ENCODE measurements at places on chromosomes 5 and 9.

- DNase-seq = no peak
Measured at GRCh38 chr9:121837113-121837961, 185.9 kb downstream of the DAB2IP start.

DNA sequence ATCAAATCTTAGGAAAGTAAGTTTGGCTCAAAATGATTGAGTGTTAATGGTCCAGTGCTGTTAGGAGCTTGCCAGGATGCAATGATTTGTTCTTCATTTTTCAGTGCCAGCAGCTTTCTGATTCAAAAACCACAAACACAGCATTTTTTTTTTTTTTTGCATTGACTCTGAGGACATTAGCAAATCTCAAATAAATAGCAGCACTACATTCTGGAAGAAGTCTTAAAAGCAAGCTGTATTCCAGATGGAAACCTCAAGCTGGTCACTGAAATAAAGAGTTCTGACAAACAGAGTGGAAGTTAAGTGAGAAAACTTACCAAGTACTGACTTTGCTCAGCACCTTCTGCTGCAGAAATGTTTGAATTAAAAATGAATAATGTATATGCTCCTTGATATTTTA, 1653.1 kb upstream of the CDH9 start:
- DNase-seq = no peak

- peak; percentile 8 for DNase-seq
Measured at GRCh38 chr5:50593681-50594080, 72.8 kb upstream of the PARP8 start.

DNA sequence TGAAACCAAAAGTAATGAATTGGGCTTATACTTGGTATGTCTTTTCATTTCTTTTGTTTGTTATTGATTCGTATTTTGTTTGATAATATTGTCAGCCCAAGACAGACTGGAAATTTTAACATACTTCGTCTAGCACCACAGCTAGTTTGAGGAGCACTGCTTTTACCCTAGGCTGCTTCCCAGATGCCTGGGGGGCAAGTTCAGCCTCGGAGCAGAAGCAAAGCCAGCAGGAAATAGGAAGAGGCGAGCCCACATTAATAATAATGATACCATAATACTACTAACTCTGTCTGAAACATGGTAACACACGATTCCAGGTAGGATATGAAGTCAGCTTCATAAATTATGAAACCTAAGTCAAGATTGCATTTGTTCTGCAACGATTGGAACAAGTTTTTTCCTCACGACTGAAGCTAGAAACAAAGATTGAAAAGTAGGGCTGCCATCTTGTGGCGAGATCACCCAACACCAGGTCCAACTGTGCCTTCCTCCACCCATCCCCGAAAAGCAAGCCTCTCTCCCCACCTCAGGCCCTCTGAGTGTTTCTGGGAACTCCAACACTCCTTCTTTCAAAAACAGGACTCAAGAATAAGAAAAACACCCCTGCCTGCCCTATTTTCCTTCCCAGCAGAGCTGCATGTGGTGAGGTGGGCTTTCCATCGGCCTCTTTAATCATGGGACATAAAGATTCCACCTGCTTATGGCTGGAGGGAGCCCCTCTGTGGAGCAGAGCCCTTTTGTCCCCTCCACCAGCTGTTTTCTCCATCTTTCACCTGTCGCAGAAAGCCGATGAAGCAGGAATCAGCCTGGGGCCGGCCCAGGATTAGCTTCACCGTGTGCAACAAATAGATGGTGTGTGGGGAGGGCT, 236.4 kb downstream of the CAAP1 start:
- no peak for DNase-seq

DNA sequence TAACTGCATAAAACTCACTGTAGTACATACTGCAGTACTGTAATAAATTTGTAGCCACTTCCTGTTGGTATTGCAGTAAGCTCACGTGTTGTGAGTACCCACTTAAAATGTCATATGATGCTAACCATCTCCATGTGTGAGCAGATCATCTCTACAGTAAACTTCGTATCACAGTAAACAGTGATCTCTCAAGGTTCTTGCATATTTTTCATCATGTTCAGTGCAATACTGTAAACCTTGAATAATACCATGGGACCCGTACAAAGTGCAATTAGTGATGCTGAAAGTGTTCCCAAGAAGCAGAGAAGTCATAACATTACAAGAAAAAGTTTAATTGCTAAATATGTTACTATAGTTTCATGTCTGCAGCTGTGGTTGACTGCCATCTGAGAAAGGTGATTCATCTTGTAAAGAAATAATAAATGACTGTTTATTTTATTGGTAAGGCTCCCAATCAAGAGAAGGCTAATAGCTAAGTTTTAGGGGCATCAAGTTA, 253.8 kb upstream of the POU5F2 start:
- no peak for DNase-seq

- no peak for DNase-seq
Measured at GRCh38 chr5:57325678-57326397, 152.0 kb downstream of the GPBP1 start.

DNA sequence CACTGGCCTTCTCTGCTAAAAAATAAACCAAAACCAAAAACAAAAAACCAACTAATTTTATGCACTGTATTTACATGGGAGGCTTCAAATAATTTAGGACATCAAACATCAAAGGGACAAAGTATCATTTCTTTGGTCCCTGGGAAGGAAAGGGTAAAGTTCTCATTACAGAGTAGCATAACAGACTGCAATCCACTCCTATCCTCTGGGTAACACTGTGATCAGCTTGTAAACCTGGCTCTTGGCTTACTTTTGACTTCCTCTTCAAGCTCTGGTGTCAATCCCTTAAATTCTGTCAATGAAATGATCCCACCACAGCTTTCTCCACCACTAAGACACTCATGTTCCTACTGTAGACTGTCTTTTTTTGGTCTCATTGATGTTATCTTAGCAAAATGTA, 69.8 kb upstream of the VCAN start:
- no peak for DNase-seq

DNA sequence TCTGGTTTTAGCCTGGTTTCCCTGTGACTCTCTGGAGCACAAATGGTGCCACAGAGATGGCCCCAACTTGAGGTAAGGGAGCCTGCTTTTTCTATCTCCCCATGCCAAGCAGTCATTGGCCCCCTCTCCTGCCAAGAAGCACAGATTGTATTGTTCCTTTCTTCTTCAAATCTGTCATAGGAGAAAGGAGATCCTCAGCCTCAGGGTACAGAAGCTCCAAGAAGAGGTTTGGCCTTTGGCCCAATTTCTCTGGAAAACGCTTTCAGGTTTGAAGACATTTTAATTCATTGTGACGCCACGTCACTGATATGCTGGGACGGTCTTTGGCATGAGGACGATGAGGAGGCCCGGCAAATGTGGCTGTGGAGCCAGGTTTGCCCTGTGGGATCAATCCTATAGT, 29.2 kb upstream of the PANK3 start:
- no peak for DNase-seq

- DNase-seq = no peak
Measured at GRCh38 chr5:169347786-169348185, 46.8 kb upstream of the SLIT3 start.

- DNase-seq = no peak
Measured at GRCh38 chr9:1319436-1319835, 269.3 kb downstream of the DMRT2 start.

- no peak for DNase-seq
Measured at GRCh38 chr9:127942216-127943010, 4.8 kb upstream of the DPM2 start.

GRCh38 chr9:124349267-124349666, 66.0 kb downstream of the PSMB7 start:
- no peak for DNase-seq

DNA sequence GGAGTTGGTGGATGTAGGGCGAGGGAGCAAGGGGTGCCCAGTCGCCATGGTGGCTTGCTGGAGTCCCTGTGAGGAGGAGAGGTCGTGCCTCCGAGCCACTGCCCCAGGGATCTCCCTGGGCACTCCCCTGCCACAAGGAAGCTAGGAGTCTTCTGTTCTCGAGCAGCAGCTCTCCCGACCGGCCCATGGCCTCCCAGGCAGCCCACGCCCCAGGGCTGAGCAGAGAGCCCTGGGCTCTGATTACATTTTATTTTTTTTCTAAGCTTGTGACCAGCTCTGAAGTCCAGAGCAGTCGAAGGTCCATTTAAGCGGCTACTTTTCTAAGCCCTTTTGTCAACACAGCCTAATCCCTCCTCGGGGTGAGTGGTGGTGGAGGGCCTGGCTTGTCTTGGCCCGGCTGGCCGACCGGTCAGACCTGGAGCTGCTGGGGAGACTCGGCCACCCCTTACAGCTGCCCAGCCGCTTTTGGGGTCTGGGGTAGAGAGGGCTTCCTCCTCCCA, 2.1 kb downstream of the RXRA start:
- no peak for DNase-seq

- DNase-seq = no peak
Measured at GRCh38 chr5:171493646-171494393, 74.4 kb downstream of the FGF18 start.

GRCh38 chr9:4422495-4422894, 67.8 kb upstream of the SLC1A1 start:
- DNase-seq = no peak

- DNase-seq = no peak
Measured at GRCh38 chr5:114734238-114734637, 372.4 kb downstream of the KCNN2 start.

- DNase-seq = no peak
Measured at GRCh38 chr5:179377421-179378115, 32.3 kb upstream of the ADAMTS2 start.

GRCh38 chr5:59133764-59134261, 550.9 kb downstream of the RAB3C start:
- DNase-seq = no peak

GRCh38 chr5:169128679-169129078, 172.3 kb downstream of the SLIT3 start:
- no peak for DNase-seq

DNA sequence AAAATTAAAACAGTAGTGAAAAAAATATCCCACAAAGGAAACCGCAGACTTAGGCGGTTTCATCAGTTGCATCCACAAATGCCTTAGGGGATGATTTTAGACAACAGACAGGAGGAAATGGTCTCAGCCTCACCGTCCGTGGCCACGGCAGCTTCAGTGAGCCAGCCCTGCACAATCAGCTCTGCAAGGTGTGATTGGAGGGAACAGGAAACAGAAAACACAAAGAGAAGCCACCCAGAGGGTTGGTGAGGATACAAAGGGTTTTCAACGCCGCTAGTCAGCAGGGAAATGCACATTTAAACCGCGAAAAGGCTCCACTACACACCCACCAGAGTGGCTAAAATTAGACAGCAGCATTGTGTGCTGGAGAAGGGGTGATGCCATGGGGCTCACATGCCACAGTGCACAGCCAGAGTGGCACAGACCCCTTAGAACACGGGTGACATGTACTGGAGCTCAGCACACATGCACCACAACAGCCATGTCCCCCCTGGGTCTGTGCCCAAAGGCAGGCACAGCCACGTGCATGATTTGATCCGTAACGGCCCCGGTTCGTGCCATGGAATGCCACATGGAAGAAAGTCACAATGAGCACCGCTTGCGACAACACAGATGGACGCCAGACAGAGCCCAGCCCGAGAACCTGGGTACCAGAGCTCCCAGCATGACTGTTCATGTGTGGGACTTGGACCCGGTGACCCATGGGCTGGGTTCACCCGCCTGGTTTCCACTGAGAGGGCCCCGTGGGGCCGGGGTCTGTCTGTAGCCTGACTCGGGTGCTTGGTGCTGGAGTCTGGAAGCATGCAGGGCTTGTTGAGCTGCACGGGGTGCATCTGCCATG, 18.3 kb upstream of the TERT start:
- no peak for DNase-seq

GRCh38 chr9:128091144-128091543, 23.1 kb downstream of the SLC25A25 start:
- no peak for DNase-seq

DNA sequence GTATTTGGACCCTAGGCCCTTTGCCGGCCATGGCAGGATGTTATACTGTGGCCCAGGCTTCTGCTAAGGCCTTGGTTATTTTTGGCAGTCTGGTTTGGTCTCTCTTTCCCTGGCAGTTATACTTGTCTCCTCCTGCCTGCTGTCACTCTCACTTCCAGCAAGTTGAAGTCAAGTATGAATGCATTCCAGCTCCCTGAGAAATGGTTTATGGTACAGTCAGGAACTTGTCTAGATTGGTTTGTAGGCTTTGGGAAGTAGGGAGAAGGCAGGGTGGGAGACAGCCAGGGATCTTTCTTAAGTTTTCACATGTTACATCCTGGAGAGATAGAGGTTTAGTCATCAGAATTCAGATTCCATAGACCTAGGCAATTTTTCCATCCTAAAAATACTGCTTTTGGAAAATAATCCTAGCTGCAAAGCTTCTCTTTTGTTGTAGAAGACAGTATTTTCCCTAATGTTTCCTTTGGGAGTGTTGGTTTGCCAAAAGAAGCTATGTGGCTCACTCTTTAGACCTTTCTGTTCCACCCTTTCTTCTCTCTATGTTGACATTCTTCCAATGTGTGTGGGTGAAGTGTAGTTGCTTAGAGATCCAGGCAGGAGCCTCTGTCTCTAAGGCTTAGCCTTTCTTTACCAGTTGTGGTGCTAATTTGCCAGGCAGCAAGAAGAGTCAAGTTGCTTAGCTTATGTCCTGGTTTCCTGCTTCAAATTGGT, 2.5 kb upstream of the KDM3B start:
- DNase-seq = no peak

DNA sequence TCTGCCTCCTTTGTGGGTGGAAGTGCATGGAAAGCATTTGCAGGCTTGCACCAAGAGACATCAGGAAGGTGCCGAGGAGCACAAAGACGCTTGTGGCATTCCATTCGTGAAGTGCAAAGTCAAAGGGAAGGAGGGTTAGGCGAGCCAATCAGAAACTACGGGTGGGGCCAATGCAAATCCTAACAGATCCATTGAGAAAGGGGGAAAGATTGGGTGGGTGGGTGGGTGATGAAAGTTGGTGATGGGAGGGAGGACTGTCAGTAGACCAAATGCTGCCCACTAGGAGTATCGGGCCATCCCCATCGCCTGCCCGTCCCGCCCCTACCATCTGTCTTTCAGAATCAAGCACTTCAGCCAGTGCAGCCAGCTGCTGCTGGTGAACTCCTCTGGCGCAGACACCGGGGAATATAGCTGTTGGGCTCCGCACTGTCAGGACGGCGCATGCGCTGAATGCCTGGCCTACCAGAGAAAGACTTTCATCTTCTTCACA, 17.1 kb upstream of the ANXA6 start:
- DNase-seq = no peak

DNA sequence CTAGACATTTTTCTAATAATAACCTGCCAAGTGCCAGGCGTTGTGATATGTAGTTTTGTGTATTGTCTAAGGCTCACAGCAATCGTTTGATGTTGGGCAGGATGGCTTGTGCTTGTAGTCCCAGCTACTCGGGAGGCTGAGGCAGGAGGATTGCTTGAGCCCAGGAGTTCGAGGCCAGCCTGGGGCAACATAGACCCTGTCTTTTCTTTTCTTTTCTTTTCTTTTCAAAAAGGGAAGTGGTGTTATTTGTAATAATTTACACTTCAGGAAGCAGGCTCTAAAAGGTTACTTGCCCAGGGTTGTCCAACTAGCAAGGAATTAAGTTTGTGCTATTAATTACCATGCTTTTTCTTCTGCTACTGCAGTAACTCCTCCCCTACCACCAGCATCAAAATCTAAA, 3.2 kb downstream of the ZNF131 start:
- DNase-seq = no peak

DNA sequence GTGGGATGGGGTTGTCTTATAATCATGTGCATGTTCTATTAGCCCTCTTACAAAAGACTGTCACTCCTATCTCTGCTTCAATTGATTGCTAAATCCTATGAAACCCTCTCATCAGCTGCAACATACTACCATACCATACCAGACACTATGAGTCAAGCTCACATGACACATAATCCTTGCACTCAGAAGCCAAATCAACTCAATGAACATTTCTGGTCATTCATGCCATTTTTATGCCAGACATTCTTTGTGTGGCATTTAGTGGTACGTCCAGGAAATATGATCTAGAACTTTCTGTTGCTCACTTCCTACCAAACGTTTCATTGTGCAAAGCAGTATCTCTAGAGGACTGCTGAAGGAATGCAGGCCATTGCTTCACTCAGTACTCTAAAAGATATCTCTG, 159.2 kb upstream of the GNA14 start:
- no peak for DNase-seq
